ENCODE measurements at places on chromosomes 6 and 20. TPM values are rescaled to one million over a fixed set of nuclear protein-coding genes. Genes with fewer than 3 reads are reported as not detected.

DNA sequence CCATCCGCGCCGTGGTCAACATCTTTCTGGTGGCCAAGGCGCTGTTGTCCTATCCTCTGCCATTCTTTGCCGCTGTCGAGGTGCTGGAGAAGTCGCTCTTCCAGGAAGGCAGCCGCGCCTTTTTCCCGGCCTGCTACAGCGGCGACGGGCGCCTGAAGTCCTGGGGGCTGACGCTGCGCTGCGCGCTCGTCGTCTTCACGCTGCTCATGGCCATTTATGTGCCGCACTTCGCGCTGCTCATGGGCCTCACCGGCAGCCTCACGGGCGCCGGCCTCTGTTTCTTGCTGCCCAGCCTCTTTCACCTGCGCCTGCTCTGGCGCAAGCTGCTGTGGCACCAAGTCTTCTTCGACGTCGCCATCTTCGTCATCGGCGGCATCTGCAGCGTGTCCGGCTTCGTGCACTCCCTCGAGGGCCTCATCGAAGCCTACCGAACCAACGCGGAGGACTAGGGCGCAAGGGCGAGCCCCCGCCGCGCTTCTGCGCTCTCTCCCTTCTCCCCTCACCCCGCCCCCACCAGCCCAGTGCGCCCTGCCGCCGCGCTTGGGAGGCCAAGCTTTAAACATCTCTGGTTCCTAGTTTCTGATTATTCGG, 4.0 kb downstream of the SLC32A1 start:
- peaks cover 89% of the 10 kb centered on the region for H3K27me3 ChIP-seq
- no peak overlapping the region for H3K4me3 ChIP-seq
- no peaks in the 10 kb centered on the region for H3K36me3 ChIP-seq
- H3K4me1 ChIP-seq: peaks cover 72% of the 10 kb centered on the region
- H3K27ac ChIP-seq: no peak overlapping the region
- no peak for DNase-seq

DNA sequence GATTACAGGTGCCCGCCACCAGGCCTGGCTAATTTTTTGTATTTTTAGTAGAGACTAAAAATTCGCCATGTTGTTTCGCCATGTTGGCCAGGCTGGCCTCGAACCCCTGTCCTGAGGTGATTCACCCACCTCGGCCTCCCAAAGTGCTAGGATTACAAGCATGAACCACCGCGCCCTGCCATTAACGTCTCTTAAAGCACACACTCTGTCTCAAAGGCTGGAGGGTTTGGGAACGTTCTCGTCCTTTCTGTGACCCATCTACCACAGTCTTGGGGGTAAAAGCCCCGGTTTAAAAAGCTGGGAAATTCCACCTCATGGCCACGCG, 57.8 kb upstream of the ARID1B start:
- H3K27me3 ChIP-seq: no peaks in the 10 kb centered on the region
- peak overlapping the region; percentile 71 for H3K4me3 ChIP-seq
- H3K4me1 ChIP-seq: peaks cover 8% of the 10 kb centered on the region
- H3K36me3 ChIP-seq: no peaks in the 10 kb centered on the region
- peak overlapping the region; percentile 43 for H3K27ac ChIP-seq
- DNase-seq: no peak

- peaks cover 7% of the 10 kb centered on the region for H3K4me1 ChIP-seq
- no peak overlapping the region for H3K4me3 ChIP-seq
- H3K27me3 ChIP-seq: no peaks in the 10 kb centered on the region
- no peak for DNase-seq
Observed at GRCh38 chr6:83198486-83199172, 5.5 kb downstream of the RWDD2A start.

GRCh38 chr6:13500264-13500663, 12.9 kb upstream of the GFOD1 start:
- H3K4me1 ChIP-seq: no peaks in the 10 kb centered on the region
- H3K4me3 ChIP-seq: no peak overlapping the region
- no peaks in the 10 kb centered on the region for H3K36me3 ChIP-seq
- H3K27ac ChIP-seq: no peak overlapping the region

GRCh38 chr20:12049125-12049524, 131.4 kb downstream of the BTBD3 start:
- no peak overlapping the region for H3K27ac ChIP-seq
- H3K27me3 ChIP-seq: no peaks in the 10 kb centered on the region
- H3K4me3 ChIP-seq: no peak overlapping the region

- H3K36me3 ChIP-seq: no peaks in the 10 kb centered on the region
- H3K4me3 ChIP-seq: no peak overlapping the region
- no peak for DNase-seq
- H3K27me3 ChIP-seq: no peaks in the 10 kb centered on the region
- no peak overlapping the region for H3K27ac ChIP-seq
- peaks cover 20% of the 10 kb centered on the region for H3K4me1 ChIP-seq
Observed at GRCh38 chr6:134634966-134635365, 314.9 kb downstream of the ALDH8A1 start.

The SASH1 gene
- 0.30 TPM for total RNA-seq

DNA sequence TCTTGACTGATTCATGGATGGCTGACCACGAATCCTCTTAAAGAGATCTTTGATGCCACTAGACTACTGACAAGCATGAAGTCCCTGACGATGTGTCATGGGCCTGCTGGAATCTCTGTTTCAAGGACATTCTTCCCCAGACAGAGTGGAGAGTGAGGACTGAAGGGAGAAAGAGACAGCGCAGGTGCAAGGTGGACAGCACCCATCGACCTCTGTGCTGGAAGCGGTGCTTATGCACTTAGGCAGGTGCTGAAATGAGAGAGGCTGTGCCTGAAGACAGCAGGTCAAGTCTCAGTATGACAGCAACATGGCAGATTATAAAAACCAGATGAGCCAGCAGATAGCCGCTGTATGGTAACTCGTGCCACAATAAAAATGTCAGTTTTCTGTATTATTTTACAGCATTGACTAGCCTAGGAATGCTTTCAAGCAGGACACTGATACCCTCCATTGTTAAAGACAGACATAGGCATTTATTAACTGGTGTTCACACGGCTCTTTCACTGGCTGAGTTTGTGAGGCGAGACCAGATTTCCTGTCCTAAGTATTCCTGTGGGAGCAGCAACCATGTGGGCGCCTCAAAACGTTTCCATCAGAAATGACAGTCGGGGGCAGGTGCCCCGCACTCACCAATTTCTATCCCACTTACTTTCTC, 47.5 kb downstream of the FOXC1 start:
- no peaks in the 10 kb centered on the region for H3K4me1 ChIP-seq
- H3K4me3 ChIP-seq: no peak overlapping the region
- no peaks in the 10 kb centered on the region for H3K27me3 ChIP-seq
- H3K36me3 ChIP-seq: no peaks in the 10 kb centered on the region

The LY6G6C gene
- not detected for total RNA-seq

The EMILIN3 gene
- not detected for total RNA-seq

DNA sequence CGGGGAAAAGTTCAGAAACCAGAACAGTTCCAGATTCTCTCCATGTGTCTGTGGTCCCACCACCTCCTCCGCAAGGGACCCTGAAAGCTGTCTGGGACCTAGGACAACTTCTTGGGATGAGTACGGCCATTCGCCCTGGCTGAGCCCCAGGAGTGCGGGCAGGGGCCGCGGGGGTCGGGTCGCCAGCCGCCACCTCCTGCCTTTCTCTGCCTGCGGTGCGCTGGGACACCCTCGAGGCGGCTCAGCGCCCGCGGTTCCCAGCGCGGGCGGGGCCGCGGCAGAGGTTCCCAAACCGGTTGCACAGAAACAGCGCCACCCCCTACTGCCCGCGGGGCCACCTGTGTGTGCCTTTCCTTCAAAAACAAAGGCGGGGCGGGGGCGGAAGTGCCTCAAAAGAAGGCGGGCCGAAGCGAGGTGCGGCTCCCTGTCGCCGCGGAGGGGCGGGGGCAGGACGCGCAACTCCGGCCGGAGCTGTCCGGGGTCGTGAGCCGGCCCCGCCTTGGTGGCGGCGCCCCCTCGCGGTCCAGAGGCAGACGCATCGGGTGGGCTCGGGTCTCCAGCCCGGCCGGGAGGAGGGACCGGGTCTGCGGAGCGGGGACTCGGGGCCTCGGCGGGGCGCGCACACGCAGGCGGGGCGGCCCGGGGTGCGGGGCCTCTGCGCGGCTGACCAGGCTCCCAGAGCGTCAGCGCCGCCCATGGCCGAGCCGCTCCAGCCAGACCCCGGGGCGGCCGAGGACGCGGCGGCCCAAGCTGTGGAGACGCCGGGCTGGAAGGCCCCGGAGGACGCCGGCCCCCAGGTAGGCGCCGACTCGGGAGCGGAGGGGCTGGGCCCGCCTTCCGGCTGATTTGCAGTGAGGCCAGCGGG, at the start of gene HEBP2:
HEBP2 (plus strand) TSS at position 423 of the 865 bp plus-strand sequence; CDS start at position 696, 273 bp downstream.
- H3K27me3 ChIP-seq: no peaks in the 10 kb centered on the region
- H3K36me3 ChIP-seq: peaks cover 27% of the 10 kb centered on the region
- H3K4me3 ChIP-seq: peak within 1 kb of the TSS; percentile 2
- peak within 1 kb of the TSS; percentile 72 for H3K27ac ChIP-seq

- no peaks in the 10 kb centered on the region for H3K27me3 ChIP-seq
- no peaks in the 10 kb centered on the region for H3K36me3 ChIP-seq
- DNase-seq: no peak
- no peak overlapping the region for H3K27ac ChIP-seq
- no peaks in the 10 kb centered on the region for H3K4me1 ChIP-seq
- no peak overlapping the region for H3K4me3 ChIP-seq
Observed at GRCh38 chr6:83592770-83593394, 80.5 kb downstream of the PRSS35 start.

The RAET1G gene
- not detected for total RNA-seq

- no peak for DNase-seq
- peaks cover 3% of the 10 kb centered on the region for H3K4me1 ChIP-seq
- no peaks in the 10 kb centered on the region for H3K27me3 ChIP-seq
- H3K4me3 ChIP-seq: peak overlapping the region; percentile 43
- peak overlapping the region; percentile 21 for H3K27ac ChIP-seq
- no peaks in the 10 kb centered on the region for H3K36me3 ChIP-seq
Observed at GRCh38 chr6:41682497-41683272, 44.4 kb downstream of the MDFI start.

DNA sequence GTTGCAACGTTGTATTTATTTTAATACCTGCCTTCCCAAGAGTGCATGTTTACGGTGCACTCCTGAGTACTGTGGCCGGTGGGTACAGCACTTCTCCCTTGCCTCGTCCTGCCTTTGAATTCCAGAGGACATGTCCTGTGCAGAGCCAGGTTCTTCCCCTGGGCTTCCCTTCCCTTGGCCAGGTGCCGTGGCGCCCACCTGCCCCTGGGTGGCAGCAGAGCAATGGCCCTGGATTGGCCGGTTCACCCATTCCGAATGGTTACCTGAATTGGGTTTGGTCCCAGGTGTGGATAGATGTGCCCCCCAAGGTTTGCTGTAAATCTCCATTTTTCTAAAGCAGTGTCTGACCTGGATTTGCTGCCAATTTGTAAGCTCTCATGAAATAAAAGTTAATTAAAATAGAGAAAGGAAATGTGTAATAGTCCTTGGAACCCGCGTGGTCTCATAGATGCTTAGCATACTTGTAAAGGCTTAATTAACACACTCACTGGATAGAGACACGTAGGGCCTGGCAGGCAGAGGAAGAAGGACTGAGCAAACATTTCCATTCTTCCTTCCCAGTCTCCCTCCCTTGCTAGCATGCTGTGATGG, 40.6 kb downstream of the DTD1 start:
- no peaks in the 10 kb centered on the region for H3K4me1 ChIP-seq
- H3K27ac ChIP-seq: no peak overlapping the region
- no peak overlapping the region for H3K4me3 ChIP-seq
- H3K27me3 ChIP-seq: no peaks in the 10 kb centered on the region

The F13A1 gene
- 0.33 TPM for total RNA-seq

Measured in CD4-positive, alpha-beta memory T cell (primary cell).